ENCODE measurements at places on chromosomes 3 and 15. TPM values are rescaled to one million over a fixed set of nuclear protein-coding genes. Genes with fewer than 3 reads are reported as not detected.

GRCh38 chr3:156728267-156728985, 54.0 kb downstream of the TIPARP start:
- no peak overlapping the region for H3K4me3 ChIP-seq
- H3K27me3 ChIP-seq, result no peaks in the 10 kb centered on the region
- H3K36me3 ChIP-seq, result no peaks in the 10 kb centered on the region
- H3K4me1 ChIP-seq, result no peaks in the 10 kb centered on the region
- DNase-seq, result no peak
- H3K27ac ChIP-seq, result no peak overlapping the region

Gene LRRC49
- 11.1 TPM for total RNA-seq

DNA sequence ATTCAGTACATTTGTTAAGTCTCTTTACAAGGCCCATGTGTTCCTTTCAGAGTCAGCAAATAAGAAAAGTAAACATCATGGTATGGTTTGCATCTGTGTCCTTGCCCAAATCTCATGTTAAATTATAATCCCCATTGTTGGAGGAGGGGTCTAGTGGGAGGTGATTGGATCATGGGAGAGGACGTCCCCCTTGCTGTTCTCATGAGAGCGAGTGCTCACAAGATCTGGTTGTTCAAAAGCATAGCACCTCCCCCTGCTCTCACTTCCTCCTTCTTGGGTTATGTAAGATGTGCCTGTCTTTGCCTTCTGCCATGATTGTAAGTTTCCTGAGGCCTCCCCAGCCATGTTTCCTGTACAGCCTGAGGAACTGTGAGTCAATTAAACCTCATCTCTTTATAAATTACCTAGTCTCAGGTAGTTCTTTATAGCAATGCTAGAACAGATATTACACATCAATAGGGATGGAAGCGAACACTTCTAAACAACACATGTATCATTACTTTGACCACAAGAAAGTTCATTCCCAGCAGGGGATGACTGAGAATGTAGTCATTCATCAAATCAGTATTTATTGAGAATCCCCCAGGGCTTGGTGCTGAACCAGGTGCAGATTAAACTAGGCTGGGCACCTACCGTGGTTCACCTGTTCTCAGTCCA, 4.1 kb downstream of the EFCAB12 start:
- no peak overlapping the region for H3K4me3 ChIP-seq
- H3K27ac ChIP-seq, result no peak overlapping the region
- no peaks in the 10 kb centered on the region for H3K27me3 ChIP-seq
- no peaks in the 10 kb centered on the region for H3K36me3 ChIP-seq
- DNase-seq, result no peak

Gene NMNAT3
- 19.4 TPM for total RNA-seq

Gene KAT2B
- total RNA-seq, result 50.2 TPM
